ENCODE measurements at places on chromosomes 6 and 20.

DNA sequence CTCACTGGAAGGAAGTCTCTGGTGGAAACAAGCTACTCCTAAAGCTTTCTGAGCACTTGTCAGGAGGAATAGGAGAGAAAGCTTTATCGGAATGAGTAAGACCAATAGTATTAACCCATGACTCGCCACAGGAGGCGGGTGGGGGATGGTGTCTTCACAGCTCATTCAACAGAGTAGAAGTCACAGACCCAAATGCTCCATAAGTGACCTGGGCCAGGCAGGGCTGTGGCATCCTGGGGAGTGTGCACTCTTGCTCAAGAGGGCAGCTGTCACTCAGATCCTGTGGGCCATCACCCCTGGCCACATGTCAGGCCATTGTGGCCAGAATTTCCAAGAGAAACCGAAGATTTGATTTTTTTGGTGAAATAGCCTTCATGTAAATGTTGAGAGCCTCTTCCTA, 116.0 kb downstream of the SYCP2 start:
- DNase-seq = no peak

GRCh38 chr20:1894951-1895673, at the start of gene SIRPA:
SIRPA (plus strand) TSS chr20:1895407; CDS start chr20:1895448, 41 bp downstream.
- peak; percentile 93 for DNase-seq

DNA sequence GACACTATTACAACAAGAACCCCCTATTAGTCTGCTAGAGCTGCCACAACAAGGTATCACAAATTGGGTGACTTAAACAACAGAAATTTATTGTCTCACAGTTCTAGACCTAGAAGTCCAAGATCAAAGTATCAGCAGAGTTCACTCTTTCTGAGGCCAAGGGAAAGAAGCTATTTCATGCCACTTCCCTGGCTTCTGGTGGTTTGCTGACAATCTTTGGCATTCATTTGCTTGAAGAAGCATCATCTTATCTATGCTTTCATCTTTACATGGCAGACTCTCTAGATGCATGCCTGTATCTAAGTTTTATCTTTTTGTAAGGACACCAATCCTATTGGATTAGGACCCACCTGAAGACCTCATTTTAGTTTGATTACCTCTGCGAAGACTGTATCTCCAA, 296.8 kb upstream of the MARCKS start:
- no peak for DNase-seq

- no peak for DNase-seq
These were observed 36.9 kb upstream of the SLCO4A1 start for GRCh38 chr20:62605236-62605943.

- DNase-seq = peak; percentile 46
These were observed 571 bp downstream of the ITCH start for GRCh38 chr20:34363465-34364222.

DNA sequence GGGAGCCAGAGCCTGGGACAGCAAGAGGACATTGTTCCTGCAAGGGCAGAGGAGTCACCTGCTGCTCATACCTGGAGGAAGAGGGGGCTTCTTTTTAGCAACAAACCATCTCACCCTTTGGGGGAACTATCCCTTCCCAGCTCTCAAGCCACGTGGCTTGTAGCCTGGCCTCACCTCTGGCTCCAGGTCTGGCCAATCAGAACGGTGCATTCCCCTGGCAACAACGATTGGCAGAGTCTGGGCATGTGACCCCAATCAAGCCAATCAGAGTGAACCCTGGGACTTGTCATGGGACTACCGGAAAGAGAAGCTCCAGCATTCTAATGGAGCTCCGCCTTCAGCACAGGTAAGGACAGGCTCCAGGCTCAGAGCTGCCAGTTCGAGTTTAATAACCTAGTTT, 33.6 kb downstream of the KCNB1 start:
- DNase-seq = no peak

GRCh38 chr6:150490586-150490985, 109.1 kb upstream of the PLEKHG1 start:
- DNase-seq = no peak

DNA sequence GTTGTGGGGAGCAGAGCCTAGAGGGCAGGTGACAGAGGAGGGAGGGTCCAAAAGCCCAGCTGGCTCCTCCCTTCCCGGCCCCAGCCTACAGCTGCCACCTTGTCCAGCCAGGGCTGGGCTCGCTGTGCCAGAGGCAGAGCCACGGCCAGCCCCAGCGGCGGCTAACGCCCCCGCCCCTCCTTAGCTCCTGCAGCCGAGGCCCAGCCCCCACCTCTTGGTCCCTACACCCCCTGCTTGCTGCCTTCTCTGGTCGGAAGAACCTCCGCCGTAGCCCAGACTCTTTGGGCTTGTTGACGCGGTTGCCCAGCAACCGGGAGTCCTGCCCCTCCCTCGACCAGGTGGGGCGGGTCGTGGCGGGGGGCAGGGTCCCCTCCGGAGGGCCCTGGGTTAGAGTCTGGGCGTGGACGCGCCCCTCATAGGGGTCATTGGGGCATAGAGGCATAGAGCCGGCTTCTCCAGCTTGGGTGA, 521 bp upstream of the LKAAEAR1 start:
- no peak for DNase-seq

DNA sequence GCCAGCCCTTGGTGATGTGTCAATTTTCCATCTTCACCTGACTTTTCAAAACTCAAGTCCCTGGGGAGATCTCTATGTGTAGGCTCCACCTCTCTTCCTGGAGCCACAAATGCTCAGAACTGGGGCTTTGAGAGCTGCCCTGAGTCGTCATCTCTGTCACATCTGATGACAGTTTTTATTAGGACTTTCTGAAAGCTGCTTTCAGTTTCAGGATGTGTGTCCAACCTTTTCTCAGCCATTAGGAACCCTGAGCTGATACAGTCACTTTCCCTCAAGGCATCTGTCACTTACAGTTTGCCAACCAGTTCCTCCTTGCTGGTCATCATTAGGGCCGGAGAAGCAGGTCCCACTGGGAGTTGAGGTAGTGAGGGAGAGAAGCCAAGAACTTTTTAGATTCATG, 365.9 kb upstream of the CHD6 start:
- DNase-seq = no peak

DNA sequence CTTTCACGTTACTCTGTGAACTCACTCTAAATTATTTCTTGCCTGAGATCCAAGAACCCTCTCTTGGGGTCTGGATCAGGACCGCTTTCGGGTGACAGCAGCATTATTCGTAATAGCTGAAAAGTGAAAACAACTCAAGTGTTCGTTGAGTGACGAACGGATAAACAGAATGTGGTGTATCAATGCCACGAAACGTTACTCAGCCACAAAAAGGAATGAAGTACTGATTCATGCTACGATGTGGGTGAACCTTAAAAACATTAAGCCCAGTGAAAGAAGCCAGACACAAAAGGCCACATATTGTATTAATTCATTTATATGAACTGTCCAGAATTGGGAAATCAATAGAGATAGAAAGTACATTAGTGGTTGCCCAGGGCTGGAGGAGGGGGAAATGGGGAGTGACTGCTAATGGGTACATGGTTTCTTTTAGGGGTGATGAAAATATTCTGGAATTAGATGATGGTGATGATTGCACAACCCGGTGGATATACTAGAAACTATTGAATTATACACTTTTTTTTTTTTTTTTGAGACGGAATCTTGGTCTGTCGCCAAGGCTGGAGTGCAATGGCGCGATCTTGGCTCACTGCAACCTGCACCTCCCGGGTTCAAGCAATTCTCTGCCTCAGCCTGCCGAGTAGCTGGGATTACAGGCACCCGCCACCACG, 8.4 kb downstream of the PTGIS start:
- DNase-seq = no peak

DNA sequence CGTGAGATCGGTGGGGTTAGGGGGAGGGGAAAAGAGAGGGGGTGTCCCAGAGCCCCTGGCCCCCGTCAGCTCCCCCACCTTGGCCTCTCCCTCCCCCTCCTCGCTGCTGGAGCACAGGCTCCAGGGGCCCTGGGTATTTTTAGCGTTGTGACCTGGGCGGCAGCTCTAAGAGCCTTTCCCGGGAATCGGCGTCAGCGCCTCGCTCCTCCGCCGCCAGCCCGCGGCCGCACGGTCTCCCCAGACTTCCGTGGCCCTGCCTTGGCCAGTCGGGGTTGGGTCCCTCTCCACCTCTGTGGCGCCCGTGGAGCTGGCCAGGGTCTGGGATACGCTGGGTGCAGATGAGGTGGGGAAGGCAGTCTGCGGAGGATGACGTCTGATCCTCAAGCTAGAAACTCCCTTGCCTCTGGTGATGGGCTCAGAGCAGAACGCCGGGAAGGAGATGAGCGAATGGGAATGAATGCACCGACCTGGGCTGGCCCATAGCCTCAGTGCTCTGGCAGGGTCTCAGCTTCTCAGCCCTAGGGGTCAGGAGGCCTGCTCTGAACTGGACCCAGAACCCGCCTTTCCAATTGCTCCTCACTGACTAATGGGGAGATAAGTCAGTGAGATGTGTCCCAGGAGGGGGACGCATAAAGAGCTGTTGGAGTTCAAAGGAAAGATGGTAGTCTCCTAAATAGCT, 883 bp upstream of the DBNDD2 start:
- DNase-seq = no peak

- DNase-seq = peak; percentile 37
These were observed 1.4 kb downstream of the FYN start for GRCh38 chr6:111871725-111872400.

GRCh38 chr6:131015025-131015591, 47.9 kb downstream of the EPB41L2 start:
- DNase-seq = no peak

GRCh38 chr20:3687655-3688054, 5.8 kb upstream of the ADAM33 start:
- DNase-seq = peak; percentile 80

DNA sequence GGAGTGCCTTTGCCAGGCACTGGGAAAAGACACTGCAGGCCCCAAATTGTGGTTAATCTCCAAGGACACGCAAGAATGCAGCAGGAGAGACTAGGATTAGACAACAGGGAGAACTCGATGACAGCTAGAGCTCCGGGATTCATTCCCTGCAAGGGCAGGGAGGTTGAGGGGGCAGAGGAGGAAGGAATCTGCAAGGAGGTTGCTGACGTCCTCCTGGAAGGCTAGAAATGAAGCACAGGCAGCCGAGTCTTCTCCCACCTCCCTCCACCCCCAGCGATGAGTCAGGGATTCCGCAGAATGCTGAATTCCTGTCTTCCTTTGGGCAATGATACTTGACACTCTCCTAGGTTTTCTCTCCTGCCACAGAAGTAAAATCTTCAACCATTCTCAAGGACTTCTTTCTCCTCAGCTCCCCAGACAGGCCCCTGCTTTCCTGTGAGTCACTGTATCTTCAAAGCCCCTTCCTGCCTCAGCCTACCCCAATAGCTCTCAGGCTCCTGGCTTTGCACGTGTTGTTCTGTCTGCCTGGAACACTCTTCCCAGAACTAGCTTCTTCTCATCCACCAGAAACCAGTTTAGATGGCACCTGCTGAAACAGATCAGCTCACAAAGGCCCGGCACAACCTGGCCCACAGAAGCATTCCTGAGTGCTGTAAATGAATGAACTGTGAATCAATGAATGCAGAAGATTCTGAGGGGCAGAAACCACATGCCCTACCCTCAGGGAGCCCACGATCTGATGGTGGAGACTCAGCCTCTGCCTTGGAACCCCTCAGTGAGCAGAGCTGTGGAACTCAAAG, 85.6 kb downstream of the MRPL14 start:
- peak; percentile 72 for DNase-seq

DNA sequence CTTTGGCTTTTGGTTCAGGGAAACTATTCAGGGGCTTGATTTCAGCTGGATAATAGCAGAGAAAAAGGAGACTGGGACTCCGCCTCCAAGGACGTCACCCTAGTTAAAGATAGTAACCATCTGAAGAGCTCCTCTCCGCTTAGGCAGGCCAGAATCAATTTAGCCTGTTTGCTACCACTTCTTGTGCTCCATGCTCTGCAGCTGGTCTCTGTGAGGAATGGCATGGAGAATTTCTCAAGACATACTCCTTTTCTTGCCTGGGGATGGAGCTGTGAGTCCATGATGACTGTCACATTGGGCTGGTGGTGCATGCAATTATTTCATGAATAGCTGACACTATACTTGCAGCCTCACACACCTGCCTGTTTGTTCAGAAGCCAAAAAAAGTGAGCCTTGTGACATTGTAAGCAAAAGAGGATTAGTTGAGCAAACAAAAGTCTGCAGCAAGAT, 61.4 kb downstream of the TXLNB start:
- no peak for DNase-seq

DNA sequence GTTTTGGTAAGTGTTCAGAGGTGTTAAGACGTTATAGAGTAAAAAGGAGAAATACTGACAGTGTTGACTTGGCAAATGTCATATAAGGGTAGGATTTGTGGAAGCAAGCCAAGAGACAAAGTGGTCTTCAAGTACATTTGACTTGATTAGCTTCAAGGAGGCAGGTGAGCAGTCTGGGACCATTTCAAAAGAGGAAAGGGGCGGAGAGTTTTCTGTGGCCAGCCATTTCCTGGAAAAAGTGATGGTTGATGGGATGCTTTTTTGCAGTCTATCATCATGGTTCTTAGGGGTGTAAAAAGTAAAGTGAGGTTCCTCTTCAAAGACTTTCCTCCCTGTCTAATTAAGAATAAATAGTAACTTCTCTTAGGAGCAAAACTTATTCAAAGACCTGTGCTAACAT, 28.7 kb downstream of the FKBP1A start:
- no peak for DNase-seq

GRCh38 chr6:106770663-106771062, 141.3 kb downstream of the QRSL1 start:
- no peak for DNase-seq

- no peak for DNase-seq
These were observed 129.5 kb downstream of the MMUT start for GRCh38 chr6:49333345-49334125.

DNA sequence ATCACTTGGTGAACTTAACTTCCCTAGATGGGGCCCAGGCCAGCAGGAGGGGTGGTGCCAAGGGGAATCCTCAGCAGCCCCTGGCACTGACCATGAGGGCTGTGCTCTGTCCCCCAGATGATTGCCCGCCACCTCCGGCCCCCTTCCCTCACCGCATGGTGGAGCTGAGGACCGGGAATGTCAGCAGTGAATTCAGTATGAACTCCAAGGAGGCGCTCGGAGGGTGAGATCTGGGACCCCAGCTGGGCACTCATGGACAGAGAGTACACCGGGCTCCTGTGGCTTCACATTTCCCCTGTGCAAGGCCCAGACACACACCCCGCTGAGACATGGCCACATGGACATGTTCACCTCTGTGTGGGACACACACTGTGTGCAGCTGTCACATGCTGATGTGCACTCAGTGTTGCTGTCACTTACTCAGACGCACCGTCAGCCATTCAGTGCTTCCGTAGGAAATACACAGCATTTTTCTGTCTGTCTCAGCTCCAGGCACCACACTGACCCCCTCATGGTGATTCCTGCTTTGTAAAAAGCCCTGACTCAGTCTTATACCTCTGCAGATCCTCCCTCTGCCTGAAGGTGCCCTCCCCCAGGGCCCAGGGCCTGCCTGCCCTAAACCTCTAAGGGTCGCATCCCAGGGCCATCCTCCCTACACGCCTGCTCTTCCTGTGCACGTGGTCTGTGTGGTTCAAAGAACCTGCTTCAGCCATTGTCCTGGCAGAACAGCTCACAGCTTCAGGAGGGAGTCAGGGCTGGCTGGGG, 4.4 kb downstream of the MYLK2 start:
- no peak for DNase-seq

GRCh38 chr20:8372824-8373380, 240.8 kb downstream of the PLCB1 start:
- DNase-seq = no peak

GRCh38 chr6:12969966-12970365, 253.4 kb downstream of the PHACTR1 start:
- no peak for DNase-seq
